ENCODE measurements at places on chromosomes 12 and 14.

- no peak for DNase-seq
Measured at GRCh38 chr12:20429852-20430251, 61.5 kb downstream of the PDE3A start.

DNA sequence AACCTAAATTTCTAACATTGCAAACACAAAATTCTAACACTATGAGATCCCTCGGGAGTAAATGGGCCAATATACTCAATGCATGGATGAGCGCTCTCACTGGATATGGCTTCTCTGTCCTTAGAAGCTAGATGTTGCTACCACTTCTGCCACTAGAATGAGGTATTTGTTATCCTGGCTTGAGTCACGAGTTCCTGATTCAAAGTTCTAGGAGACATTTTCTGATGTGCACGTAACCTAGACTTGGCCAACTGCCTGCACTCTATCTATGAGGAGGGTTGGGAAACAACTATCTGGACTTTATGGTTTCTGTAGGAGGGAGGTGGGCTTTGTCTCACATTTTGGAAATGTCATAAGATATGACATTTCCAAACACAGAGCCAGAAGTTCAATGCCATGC is 37.6 kb downstream of the FERMT2 start:
- DNase-seq = no peak

DNA sequence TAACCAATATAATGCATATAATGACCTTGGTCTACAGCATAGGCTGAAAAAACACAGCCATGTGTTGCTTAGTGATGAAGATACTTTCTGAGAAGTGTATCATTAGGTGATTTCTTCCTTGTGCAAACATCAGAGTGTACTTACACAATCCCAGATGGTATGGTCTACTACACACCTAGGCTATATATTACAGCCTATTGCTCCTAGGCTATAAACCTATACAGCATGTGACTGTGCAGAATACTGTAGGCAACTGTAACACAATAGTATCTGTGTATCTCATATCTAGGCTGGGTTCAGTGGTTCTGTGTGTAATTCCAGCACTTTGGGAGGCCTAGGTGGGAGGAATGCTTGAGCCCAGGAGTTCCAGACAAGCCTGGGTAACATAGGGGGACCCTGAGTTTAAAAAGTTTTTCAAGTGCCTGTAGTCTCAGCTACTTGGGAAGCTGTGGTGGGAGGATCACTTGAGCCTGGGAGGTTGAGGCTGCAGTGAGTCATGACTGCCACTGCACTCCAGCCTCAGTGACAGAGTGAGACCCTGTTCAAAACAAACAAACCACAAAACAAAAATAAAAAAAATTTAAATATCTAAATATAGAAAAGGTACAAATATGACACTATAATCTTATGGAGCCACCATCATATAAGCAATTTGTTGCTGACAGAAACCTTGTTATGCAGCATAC is 66.6 kb downstream of the GRIP1 start:
- DNase-seq = no peak

DNA sequence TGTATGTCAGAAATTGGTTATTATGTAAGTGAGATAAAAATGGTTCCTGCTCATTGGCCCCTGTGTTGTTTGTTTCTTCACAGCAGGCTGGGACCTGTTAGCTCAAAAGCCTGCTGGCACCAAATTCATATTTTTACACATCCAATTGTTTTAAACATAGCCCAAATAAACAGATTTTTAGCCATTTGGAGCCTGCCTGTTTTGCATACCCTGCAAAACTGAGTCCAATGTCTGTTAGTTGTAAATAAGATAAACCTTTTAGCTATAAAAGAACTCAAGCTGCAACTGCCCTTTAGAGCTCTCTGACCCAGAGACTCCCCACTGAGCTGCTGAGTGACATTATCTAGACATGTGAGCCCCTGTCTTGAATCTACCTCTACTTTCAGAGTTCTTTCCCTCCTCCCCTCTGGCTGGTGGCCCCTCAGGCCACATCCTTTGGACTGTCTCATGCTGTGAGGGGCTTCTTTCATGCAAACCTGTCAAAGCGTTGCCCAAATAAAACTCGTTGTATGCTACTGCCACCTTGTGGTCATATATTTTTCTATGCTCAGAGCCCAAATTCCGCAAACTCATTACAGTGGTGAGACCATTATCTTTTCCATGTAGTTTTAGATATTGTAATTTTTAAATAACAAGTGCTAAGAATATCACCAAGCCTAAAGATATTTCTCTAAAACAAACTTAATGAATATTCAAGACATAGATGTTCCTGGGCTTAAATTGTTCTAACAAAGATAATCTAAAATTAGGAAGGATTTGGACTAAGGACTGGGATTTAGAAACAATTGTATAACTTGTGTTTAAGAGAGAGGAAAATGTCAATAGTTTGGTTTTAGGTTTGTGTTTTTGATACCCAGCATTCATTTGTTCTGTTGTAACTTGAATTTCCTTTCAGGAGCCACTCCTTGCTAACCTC is 337.9 kb downstream of the AACS start:
- DNase-seq = no peak

DNA sequence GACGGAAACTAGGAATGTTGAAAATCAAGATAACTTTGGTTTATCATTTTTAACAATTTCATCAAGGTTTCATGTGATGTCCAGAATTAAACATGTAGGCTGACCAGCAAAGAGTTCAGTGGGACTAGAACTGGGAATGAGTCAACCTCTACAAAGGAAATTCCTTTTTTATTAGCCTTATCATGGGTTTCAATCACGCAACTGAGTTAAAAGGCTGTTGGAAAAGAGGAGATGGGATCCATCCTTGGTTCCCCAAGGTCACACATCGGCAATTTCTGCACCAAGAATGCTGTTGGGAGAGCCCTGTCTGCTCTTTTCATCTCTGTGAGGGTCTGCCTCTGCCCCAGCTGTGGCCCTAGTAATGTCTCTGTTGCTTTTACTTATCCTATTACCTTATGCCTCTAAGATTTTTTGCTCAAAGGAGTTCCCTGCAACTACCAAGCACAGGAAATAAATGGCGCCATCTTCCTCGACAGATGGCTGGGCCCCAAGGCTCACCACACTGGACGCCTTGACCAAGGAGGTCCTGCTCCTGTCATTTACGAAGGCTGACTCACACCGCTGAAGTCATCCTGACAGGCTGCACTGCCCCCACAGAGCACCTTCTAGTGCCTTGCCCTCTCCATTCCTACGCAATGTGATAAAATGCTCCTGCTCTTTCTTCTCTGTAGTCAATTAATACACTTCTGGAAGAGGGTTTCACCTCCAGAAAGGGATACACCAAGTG is 367.4 kb downstream of the GXYLT1 start:
- DNase-seq = no peak

DNA sequence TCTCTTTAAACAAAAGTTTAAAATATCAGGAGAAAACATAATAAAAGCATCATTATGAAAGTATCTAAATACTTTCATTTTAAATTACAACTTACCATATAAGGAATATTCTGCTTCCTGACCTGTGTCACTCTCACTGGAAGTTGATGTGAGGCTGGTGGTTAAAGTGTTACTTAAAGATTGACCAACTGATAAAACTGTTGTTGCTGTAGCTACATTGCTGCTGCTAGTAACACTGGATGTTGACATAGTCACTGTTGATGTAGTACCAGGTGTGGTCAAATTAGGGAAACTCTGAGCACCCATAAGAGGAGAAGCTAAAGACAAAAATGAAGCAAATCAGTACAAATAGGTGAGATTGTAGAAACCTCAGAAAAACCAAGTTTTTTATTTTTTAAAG is 79.9 kb downstream of the HECTD1 start:
- no peak for DNase-seq

GRCh38 chr14:61048640-61049039 is 67.6 kb downstream of the SLC38A6 start:
- no peak for DNase-seq

- DNase-seq = no peak
Measured at GRCh38 chr12:20268121-20268732, 100.1 kb upstream of the PDE3A start.

DNA sequence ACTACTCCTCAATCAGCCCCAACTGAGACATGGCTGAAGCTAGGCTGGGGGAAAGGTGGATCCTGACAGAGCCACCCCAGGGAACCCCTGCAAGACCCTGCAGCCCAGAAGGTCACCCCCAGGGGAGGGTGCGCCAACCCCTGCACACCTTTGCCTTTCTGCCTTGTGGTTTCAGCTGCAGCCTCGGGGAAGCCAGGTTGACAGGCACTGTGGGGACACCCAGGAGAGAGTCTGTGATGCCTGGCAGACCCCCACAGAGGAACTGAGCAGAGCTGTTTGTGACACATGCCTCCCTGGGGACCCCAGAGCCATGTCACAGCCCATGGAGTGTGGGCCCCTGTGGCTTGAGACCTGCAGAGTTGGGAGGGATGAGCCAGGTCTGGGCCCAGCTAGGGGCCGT is 11.8 kb upstream of the HHIPL1 start:
- DNase-seq = no peak
